Astrocyte of the hippocampus (primary cell): ENCODE measurements at places on chromosomes 16 and 17.

DNA sequence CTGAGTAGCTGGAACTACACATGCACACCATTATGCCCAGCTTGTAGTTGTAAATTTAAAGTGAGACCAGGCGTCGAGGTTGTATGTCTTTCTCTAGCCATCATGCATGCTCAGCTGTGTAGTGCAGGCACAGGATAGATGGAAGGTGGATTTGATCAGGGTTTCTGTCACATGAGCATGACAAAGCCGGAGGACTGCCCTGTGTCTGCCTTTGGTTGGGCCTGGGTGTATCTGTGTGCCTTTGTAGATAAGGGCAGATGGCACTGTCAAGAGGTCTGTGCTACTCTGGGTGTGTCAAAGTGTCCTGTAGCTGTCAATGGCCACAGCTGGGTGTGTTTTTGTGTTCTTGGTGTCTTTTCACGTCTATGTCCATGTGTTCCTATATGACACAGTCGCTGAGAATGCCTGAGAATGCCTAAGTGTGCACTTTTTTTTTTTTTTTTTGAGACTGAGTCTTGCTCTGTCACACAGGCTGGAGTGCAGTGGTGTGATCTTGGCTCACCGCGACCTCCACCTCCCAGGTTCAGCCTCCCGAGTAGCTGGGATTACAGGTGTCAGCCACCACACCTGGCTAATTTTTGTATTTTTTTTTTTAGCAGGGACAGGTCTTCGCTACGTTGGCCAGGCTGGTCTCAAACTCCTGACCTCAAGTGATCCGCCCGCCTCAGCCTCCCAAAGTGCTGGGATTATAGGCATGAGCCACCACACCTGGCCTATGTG, 4.1 kb upstream of the NAGS start:
- no peak for DNase-seq

GRCh38 chr16:4386451-4386805, 14.8 kb downstream of the VASN start:
- DNase-seq = no peak

- no peak for DNase-seq
Observed at GRCh38 chr16:75024594-75024993, 25.8 kb downstream of the ZNRF1 start.

DNA sequence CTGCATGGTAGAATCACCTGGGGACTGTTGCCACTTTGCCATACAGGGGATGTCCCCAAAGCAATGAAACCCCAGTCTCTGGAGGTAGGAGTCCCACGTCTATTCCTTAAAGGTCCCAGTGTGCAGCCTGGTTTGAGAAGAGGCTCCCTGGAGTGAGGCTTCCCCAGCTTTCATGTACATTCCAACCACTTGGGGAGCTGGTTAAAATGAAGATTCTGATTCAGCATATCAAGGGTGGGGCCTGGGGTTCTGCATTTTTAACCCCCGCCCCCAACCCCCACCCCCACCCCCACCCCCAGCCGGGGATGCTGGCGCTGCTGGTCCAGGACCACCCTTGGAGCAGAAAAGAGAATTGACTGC, 241.2 kb downstream of the FOXL1 start:
- DNase-seq = no peak

GRCh38 chr17:7060165-7060891, 16.4 kb upstream of the SLC16A11 start:
- peak; percentile 65 for DNase-seq

GRCh38 chr16:16108759-16109158, 114.5 kb downstream of the ABCC6 start:
- DNase-seq = no peak

DNA sequence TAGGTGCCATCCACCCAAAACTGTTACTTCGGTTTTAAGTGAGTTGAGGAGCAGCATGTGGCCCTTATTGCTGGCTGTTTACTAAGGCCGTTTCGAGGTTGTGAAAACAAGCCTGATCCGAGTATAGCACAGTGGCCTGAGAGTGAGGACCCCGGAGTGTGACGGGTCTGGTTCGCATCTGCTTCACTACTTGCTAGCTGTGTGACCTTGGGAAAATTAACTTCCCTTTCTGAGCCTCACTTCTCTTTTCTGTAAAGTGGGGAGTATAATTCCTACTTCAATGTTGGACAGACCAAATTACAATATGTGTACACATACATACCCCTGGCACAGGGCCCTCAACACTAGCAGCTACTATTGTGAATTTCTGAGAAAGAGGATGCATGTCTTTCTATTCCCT, 11.7 kb upstream of the HEATR6 start:
- DNase-seq = no peak

DNA sequence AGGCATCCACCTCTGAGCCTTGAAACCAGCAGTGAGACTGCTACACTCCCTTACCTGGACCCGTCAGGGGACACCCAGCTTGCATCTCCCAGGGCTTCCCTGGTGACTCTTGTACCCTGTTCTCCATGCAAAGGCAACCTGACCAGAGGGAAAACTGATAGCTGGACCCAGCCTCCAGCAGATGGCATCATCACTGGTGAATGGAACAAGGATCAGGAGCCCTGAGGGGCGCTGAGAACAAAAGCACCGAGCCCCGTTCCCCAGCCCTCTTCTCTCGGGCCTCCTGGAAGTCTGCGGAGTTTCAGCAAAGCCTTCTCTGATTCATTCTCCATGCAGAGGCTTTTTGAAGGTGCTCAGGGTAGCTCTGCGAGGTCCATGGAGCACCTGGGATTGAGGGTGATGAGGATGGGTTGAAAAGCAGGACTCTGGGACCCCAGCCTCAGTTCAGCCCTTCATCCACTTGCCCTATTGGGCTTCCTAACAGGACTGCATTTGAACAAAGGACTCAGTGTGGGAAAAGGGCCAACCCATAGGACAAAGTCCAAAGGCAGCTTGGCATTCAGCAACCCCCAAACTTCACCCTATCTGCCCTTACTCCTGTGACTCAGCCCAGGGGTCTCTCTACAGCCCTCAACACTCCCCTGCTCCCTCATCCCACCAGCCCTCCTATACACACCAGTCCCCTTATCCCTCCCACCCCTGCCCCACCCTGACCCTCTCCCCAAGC, 45.0 kb upstream of the LHX1 start:
- no peak for DNase-seq

GRCh38 chr17:57243171-57243622, 13.1 kb upstream of the MSI2 start:
- peak; percentile 72 for DNase-seq

- DNase-seq = peak; percentile 85
Observed at GRCh38 chr17:4161192-4161966, 18.4 kb downstream of the CYB5D2 start.

DNA sequence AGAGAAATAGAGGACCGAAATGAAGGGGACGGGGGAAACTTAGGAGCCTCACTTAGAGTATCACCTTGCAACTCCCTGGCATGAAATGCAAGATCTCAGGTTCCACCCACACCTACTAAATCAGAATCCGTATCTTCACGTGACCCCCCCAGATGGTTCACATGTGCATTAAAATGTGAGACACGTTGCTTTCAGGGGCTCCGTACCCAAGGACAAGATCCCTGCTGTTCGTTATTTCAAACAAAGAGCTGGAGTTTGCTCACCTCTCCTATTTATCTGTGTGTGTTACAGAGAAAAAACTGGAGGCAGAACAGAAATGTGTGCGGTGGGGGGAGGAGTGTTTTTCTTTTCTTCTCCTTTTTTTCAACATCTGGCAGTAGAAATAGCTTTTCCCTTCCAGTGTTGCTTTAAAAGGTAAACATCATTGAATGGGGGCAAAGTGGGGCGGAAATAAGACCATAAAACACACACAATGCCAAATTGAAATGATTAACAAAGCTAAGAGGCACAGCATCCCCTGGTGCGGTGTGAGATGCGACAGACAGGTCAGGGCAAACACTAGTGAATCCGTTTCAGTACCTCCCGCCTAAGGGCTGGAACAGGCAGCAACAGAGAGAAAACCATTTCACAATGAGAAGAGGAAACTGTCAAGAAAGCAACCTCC, 145.4 kb downstream of the SOX9 start:
- DNase-seq = peak; percentile 7

DNA sequence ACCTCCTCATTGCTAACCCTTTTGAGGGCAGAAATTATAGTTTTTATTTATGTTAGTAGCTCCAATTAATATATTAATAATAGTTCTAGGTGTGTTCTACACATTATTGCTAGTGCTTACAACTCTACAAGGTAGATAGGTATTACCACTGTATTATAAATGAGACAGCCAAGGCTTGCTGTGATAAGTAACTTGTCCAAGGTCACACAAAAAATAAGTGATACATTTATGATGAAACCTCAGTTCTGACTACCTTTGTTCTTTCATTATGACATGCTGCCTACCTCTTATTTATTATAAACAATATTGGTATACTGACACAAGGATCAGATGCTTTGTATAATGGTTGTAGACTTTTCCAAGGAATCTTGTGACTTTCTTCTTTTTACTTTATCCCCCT, 41.2 kb downstream of the NFAT5 start:
- DNase-seq = no peak

GRCh38 chr16:89065458-89065822, 28.2 kb upstream of the ACSF3 start:
- DNase-seq = no peak

DNA sequence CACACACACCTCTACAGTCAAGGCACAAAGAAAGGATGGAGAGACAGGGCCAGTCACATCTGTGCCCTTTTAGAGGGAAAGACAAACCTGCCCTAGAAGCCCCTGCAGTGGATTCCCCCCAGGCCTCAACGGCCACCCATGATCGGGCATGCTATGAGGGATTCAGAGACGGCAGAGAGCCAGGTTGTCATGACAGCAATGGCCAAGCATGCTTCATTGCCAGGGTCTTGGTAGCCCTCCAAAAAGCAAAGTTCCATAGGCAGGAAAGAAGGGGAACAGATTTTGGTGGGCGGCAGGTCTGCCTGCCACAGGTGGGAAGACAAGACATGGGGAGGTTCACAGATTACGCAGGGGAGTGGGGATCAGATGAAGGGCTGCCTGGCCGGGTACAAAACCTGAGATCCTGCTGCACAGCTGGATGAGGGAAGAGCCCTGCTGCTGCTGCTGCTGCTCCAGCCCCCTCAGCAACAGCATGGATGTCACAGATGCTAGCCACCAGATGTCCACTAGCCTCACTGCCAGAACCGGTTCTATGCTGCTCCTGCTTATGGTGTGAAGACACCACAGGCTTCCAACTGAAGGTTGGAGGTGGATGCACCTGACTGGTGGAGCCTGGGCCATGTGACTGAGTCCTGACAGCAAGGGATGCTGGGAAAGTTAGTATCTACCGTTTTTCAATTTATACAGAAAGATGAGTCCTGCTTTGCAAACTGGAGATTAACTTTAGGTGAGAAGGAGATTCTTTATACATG, 17.8 kb downstream of the ACTG1 start:
- no peak for DNase-seq

GRCh38 chr16:30983289-30983889, 1.6 kb upstream of the HSD3B7 start:
- DNase-seq = no peak

- DNase-seq = peak; percentile 91
Observed at GRCh38 chr17:7477392-7478275, 1.8 kb downstream of the ZBTB4 start.

- DNase-seq = no peak
Observed at GRCh38 chr17:70091005-70091568, 16.1 kb downstream of the KCNJ16 start.

GRCh38 chr16:29662000-29662728, 883 bp upstream of the SPN start:
- DNase-seq = no peak

DNA sequence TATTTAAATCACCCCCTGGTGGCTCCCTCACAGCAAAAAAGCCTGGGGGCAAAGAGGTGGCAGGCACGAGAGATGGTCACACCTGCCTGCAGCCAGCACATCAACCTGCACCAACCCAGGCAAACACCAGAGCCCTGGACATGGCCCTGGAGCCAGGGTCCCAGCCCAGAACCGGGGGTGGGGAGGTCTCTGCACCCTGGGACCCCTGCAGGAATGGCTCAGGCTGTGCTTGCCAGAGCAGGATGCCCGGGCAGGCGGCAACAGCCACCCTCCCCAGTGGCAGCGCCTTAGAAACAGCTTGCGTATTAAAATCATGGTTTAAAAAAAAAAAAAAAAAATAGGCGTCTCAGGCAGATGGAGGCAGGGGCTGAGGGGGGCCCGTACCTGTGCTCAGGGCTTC, 16.2 kb downstream of the MYBBP1A start:
- no peak for DNase-seq

- DNase-seq = no peak
Observed at GRCh38 chr17:5138616-5139457, 23.0 kb downstream of the USP6 start.

GRCh38 chr16:31043352-31043751, 10.0 kb downstream of the STX4 start:
- no peak for DNase-seq

GRCh38 chr16:67304020-67304419, 22.5 kb downstream of the KCTD19 start:
- DNase-seq = peak; percentile 60

GRCh38 chr17:32551186-32551955, 64.6 kb downstream of the CDK5R1 start:
- DNase-seq = peak; percentile 82

- no peak for DNase-seq
Observed at GRCh38 chr17:79651266-79651665, 40.4 kb upstream of the RBFOX3 start.

- no peak for DNase-seq
Observed at GRCh38 chr17:11511696-11512095, 86.6 kb upstream of the DNAH9 start.

DNA sequence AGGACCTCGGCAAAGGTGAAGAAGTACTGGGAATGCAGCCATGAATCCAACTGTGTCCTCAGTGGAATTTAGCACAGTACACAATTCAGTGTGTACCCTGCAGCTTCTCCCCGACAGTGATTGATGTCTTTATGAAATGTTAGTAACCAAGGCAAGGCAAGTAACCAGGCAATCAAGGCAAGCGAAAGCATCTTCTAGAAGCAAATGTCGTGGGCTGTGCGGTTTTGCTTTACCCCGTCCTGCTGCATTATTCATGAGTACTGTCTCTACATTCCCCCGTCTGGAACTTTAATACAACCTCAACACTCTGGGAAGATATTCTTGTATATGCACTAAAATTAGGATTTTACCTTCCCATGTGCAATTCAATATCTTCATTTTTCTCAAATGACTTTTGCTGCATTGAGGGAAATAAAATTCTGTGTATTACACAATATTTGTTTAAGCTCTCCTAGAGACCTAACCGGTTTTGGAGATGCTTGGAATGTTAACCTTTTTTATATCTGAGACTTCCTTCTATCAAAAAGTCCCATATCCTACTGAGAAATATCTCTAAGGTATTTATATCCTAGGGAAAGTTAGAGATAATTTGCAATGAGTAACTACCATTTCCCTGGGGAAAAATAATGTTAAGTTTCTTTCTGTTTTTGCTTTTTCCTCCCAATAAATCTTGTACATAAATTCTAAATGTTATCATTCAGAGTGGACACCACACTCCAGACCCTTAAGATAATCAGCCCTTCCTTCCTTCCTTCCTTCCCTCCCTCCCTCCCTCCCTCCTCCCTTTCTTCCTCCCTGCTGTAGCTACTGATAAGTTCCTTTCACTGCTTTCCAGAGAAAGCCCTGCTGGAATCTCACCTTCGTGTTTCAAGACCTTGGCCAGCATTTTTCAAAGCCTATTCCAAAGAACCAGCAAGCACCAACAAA, 51.9 kb upstream of the ADORA2B start:
- DNase-seq = peak; percentile 70
